Bladder microvascular endothelial cell (primary cell): ENCODE measurements at places on chromosomes 5 and 9. TPM values are rescaled to one million over a fixed set of nuclear protein-coding genes. Genes with fewer than 3 reads are reported as not detected.

The PCDHB16 gene
- total RNA-seq, result under 0.01 and 0.63 TPM in 2 replicates

The WASHC1 gene
- total RNA-seq, result 4.9 and 6.9 TPM in 2 replicates

The ANKRD31 gene
- under 0.01 TPM in 2 replicates for total RNA-seq

The C5orf22 gene
- 11.2 and 27.1 TPM in 2 replicates for total RNA-seq

The NIPAL4 gene
- total RNA-seq, result not detected in 2 replicates

The SEMA6A gene
- total RNA-seq, result 6.6 and 10.5 TPM in 2 replicates

The SRP19 gene
- 40.2 and 73.8 TPM in 2 replicates for total RNA-seq

The GDA gene
- under 0.01 TPM in 1 of 2 replicates, not detected in the other for total RNA-seq

The TLE4 gene
- total RNA-seq, result 11.2 and 34.8 TPM in 2 replicates

The BTNL8 gene
- total RNA-seq, result not detected in 2 replicates

The EDIL3 gene
- total RNA-seq, result 0.65 and 1.0 TPM in 2 replicates

The CDKN2A gene
- total RNA-seq, result 1.3 and 5.4 TPM in 2 replicates

The DPH7 gene
- 17.2 and 28.9 TPM in 2 replicates for total RNA-seq

The HAVCR1 gene
- not detected in 2 replicates for total RNA-seq

The HRH2 gene
- total RNA-seq, result not detected in 2 replicates

The SH3RF2 gene
- 0.16 and 0.88 TPM in 2 replicates for total RNA-seq

The CTXN3 gene
- total RNA-seq, result not detected in 2 replicates

The IFNA13 gene
- not detected in 2 replicates for total RNA-seq
